HL-60 (cell line): ENCODE measurements at places on chromosomes 5 and 9.

DNA sequence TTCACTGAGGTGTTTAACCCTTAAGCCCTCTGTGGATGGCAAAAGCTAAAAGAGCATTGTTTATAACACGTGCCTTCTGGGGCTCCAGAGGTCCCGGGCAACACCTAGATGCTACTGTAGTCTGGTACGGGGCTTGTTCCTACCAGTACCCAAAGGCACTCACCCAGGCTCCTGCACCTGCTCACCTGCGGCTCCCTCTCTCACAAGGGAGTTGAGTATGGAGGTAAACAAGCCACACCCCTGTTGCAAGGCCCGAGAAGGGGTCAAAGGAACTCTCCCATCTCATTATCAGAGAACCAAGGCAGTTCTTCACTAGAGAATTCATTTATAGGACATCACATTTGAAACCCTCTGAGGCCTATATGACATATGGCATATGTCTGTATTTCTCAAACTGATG lies 53.4 kb upstream of the IL6ST start:
- DNase-seq: no peak

DNA sequence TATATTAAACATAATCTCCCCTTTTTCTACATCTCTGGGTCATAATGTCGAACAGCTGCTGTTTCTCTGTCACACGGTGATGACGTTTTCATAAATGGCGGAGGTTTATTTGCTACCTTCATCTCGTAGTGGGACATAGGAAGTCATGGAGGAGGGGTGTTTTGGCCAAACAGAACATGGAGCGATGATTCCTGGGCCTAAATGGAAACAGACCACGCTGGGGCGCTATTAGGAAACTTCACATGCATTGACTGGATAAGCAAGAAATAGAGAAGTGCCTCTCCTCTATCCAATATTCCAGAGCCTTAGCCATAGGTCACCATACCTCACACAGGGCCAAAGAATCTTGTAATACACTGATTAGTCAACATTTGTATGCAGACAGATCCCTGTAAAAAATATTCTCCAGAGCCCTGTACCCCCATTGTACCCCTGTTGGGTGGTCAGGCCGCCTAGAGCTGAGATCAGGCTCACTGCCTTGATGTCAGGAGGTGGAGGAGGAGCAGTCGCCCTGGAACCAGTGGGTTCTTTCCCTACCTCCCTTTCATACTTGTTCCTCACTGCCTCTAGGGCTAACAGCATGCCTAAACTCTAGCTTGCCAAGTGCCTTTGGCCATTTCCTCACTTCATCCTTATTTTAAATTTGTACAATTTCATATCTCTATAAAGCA lies 77.8 kb upstream of the SPIN1 start:
- DNase-seq: peak; percentile 16

- DNase-seq: no peak
These were observed 15.6 kb upstream of the FOXD1 start for GRCh38 chr5:73464016-73464745.

DNA sequence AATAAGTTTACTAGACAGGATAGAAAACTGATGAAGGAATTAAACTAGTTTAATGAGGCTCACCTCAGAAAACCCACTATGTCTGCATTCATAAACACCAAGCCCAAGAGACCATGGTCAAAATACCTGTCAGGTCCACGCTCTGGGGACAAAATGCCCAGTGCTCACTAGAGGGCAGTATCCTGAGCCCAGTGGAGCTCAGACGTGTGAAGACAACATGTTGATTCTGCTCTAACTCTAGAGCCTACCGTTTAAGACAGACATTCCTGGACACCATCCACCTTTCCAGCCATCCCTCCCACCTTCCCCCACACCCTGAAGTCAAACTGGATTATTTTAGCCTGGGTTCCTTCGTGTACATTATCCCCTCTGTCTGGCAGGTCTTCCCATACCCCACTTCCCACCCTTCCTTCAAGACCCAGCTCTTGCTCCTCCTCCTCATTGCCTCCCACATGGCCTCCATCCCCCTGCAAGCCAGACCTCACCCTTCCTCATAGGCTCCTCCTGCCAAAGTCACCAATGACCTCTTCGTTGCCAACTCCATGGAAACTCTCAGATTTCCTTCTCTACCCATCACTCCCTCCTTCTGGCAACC lies 142.3 kb upstream of the FSTL4 start:
- no peak for DNase-seq

DNA sequence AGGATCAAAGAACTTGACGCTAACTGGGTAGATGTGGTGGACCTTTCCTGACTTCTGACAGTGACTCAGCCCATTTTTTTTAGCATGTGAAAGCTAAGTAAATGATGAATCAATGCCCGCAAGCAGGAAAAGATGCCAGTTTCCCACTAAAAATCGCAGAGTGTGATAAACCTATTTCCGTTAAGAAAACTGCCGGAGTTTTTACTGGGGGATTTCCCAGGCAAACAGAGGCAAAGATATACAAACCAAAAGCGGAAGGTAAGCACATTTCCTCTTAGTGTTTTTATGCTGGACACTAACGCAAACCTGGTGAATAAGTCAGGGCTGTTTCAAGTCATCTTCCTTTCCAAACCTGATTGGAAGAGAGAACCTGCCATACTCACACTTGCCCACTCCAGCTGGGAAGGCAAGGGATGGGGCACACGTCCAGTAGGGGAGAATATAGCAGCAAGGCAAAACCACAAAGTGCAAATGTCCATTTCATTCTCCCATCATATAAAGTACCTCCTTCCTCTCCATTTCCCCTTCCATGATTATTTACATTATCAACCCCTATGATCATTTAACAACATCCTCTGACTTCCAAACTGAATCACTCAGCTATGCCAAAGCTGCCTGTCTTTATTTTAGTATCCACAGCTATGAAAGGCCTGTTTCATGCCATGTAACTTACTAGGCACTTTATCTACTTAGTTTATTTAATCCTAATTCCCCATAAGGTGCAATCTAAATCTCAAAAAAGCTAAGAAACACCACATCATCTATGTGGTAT lies 349.7 kb upstream of the RFX3 start:
- no peak for DNase-seq

- DNase-seq: no peak
These were observed 35.2 kb downstream of the ROPN1L start for GRCh38 chr5:10476878-10477277.

DNA sequence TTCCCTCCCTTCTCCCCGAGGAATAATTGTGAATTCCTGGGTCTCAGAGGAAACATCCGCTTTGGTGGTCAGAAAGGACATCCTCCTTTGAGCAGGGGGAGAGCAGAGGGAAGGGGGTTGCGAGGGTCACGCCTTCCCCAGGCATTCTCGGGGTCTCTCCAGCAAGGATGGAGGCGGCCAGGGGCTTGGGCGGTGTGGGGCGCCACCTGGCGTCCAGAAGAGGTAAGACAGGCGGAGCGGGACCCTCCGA lies 129.1 kb downstream of the KCNIP1 start:
- peak; percentile 5 for DNase-seq

DNA sequence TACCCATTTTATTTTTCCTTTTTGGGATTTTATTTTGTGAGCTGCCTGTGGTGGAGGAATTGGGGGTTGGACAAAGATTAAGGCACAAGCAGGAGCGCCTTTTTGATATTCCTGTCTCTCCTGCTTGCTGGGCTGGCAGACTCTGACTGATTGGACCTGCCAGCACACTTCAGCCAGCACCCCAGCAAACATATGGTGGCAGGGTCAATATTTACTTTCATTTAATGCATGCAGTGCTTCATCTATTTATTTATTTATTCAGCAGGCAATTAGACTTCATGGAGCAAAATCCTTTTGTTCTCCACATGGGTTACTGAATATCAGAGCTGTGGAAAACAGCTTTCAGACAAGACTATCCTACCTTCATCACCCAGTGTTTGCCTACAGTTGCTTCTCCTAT lies 48.4 kb upstream of the EPB41L4A start:
- DNase-seq: no peak

- DNase-seq: no peak
These were observed 593.7 kb upstream of the KLF4 start for GRCh38 chr9:108083160-108083750.
